ENCODE measurements at places on chromosomes 7 and 10. TPM values are rescaled to one million over a fixed set of nuclear protein-coding genes. Genes with fewer than 3 reads are reported as not detected.

MRLN gene
- total RNA-seq: not detected

PLAC9 gene
- total RNA-seq: not detected

SMKR1 gene
- total RNA-seq: not detected

CHN2 gene
- total RNA-seq: 0.15 TPM

HSPA14 gene
- total RNA-seq: 8.0 TPM
